Colonic mucosa (tissue), 4 donors: ENCODE measurements at places on chromosomes 7 and 10. TPM values are rescaled to one million over a fixed set of nuclear protein-coding genes. Genes with fewer than 3 reads are reported as not detected.

- DNase-seq = no peak
Observed at GRCh38 chr7:53800746-53801145, 741.4 kb upstream of the VSTM2A start.

DNA sequence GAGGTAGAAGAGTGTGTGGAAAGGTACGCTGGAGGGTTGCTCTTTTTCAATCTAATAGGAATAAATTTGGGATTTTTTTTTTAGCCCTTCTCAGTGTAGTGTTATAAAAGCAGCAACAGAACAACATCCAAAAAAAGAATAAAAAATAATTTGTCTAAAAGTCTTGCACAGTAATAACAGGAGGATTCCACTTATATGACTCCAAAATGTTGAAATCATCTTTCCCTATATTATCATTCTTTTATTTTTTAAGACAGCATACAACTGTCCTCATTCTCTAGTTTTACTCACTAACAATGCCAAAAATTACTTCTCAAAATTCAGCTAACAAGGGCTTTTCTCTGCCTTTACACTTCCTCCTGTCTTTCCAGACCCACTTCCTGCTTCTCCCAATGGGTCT is 27.8 kb downstream of the IL2RA start:
- no peak for DNase-seq

- no peak for DNase-seq
Observed at GRCh38 chr7:157027568-157028198, 17.2 kb upstream of the MNX1 start.

The AUTS2 gene
- 42.3 TPM for total RNA-seq

DNA sequence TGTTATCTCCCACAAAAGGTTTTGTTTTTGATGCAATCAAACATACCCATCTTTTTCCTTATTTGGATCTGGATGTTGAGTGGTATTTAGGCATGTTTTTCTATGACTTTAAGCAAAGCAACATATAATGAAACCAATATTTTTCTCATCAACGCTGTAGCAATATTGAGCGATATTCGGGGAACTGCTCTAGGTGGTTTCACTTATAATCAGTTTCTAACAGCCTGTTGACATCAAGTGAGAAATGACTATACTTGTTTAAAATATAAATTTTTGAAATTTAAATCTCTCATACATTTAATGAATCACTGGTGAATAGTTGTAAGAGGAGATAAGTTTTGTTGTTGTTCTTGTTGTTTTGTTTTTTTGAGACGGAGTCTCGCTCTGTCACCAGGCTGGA is 52.8 kb upstream of the CCAR1 start:
- DNase-seq = no peak

GRCh38 chr7:158256091-158256816 is 331.4 kb downstream of the PTPRN2 start:
- no peak for DNase-seq

The CTAGE6 gene
- not detected for total RNA-seq

The HYAL4 gene
- total RNA-seq = not detected

DNA sequence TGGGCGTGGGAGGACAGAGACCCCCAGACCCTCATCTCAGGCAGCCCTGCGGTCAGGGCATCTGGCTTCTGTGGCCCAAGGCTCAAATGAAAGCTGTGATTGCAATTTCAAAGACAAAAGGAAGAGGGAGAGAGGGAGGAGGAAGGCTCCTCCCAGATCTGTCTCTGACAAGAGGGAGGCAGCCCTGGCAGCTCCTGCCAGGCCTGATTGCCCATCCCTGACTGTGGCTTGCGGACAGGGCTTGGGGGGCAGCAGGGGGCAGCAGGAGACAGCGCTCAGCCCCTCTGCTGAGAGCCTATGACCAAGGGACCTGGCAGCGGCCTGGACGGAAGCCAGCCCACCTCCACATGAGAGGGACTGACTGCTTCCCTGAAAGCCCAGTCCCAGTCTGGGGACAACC is 91.8 kb downstream of the PTPRN2 start:
- no peak for DNase-seq

DNA sequence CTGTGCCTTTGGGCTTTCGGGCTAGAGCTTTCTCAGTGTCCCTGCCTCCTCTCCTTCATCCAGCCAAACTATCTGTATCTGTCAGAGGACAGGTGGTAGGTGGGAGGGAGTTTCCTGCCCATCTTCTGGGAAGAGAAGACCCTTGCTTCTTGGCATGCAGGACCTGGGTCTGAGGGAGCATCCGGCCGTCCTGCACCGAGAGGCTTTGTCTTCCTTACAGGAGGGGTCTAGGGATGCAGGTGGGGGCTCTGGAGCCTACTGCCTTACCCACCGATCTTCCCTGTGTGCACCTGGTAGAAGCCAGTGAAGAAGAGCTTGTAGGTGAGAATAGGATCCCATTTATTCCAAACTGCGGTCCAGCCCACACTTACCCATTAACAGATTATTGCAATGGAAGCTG is 5.8 kb upstream of the KLF6 start:
- peak; percentile 9 for DNase-seq

DNA sequence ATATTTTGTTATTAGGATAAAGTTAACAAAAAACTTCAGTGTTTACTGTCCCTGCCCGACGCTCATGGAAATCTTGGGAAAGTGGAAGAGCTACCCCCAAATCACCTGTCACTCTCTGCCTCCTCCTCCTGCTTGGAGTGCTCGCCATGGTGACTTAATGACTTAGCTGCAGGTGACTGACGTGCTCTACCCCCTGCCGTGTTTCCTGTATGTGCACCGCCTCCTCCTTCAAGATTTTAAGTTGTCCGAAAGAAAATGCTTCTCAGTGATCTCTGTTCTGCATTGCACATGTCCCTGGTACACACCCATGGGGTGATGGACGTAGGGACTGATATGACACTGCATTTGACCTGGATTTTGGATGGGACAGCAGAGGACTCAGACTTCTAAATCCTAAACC is 338.8 kb upstream of the SHH start:
- no peak for DNase-seq

- no peak for DNase-seq
Observed at GRCh38 chr10:1083581-1083980, 27.4 kb downstream of the WDR37 start.
